ENCODE measurements at places on chromosomes 7 and 10.
A peak's percentile ranks its signal among the peaks of the same experiment; 100 is the strongest.

GRCh38 chr7:94633014-94633341 is 23.0 kb downstream of the SGCE start:
- DNase-seq: no peak

DNA sequence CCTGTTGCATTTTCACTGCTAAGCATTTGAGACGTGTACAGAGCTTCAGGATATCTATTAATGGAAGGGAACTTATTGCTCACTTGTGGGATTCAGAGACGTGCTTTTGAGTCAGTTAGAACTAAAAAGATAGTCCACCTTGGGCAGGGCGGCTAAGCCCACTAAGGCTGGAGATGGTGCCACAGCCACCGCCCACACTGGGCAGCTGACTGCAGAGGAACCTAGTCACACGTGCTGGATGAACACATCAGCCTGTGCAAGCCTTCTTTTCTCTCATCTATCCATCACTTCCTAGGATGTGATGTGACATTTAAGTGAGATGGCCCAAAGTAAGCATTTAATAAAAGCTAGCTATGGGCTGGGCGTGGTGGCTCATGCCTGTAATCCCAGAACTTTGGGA is 78.0 kb downstream of the PTPRE start:
- no peak for DNase-seq

DNA sequence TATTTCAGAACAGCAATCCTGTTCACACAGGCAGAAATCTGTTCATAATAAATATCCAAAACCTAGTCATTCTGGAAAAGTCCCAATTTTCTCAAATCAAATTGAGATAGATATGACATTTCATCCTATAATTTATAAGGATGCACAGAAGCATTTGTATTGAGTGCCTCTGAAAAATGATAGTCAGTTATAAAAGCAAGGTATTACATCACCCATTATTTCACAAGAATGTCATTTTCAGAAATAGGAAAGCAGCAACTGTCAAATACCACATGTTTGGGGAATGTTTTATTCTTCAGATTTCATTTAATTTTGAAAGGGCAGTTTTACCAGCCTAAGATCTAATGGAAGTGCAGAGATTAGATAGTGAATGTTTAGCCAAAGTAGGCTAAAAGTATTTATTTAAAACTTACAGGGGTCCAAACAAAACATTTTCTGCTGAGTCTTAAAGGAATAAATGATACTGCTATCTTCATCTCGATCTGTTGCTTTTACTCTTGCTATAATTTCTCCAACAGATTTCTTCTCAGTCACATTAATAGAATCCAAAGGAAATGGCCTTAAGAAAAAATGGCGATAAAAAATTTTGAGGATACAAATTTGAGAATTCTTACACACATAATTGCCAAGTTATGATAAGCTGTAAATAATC is 185.8 kb downstream of the HGF start:
- DNase-seq: no peak

GRCh38 chr10:6050801-6051445 is 11.2 kb downstream of the IL2RA start:
- peak; percentile 93 for DNase-seq

- no peak for DNase-seq
These were observed 97.8 kb downstream of the HIPK2 start for GRCh38 chr7:139679731-139680594.

- no peak for DNase-seq
These were observed 143.5 kb upstream of the UNC5B start for GRCh38 chr10:71068861-71069271.

- no peak for DNase-seq
These were observed 76.8 kb downstream of the PTN start for GRCh38 chr7:137266764-137267163.

GRCh38 chr7:31336202-31337001 is 4.1 kb downstream of the NEUROD6 start:
- DNase-seq: no peak

- no peak for DNase-seq
These were observed 56.6 kb downstream of the PTPRN2 start for GRCh38 chr7:158530800-158531609.

DNA sequence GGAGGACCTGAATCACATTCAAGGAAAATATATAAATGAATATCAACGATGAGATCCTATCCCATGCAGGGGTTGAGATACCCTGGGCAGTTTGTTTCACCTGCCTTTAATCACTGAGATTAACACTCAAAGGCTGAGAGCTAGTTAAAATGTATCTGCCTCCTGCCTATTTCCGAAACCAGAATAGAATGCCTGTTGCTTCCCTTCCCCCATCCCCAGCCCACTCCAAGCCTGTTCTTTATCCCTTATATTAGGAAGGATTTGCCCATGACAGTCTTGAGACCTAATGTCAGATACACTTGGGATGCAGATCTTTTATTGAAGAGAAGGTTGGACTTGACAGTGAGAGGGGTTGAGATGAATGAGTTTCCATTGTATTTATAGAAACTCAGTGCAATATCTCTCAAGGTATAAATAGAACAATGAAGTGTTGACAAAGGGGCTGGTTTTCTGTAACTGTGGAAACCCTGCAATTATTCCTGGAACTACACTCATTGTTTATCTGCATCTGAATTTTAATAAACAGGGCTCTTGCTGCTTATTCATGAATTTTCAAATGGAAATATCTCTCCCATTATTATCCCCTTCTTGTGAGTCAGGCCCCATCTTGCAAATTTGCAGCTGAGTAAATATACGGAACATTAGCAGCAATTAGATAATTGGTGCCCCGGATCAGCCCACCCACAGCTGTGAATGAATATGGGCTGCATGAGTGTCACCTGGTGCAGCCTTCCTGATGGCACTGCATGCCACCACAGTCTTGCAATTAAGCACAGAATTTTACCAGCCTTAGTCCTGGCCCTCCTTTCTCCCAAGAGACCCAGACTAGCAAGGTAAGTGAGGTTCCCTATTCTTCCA is 66.7 kb downstream of the SORCS3 start:
- no peak for DNase-seq

DNA sequence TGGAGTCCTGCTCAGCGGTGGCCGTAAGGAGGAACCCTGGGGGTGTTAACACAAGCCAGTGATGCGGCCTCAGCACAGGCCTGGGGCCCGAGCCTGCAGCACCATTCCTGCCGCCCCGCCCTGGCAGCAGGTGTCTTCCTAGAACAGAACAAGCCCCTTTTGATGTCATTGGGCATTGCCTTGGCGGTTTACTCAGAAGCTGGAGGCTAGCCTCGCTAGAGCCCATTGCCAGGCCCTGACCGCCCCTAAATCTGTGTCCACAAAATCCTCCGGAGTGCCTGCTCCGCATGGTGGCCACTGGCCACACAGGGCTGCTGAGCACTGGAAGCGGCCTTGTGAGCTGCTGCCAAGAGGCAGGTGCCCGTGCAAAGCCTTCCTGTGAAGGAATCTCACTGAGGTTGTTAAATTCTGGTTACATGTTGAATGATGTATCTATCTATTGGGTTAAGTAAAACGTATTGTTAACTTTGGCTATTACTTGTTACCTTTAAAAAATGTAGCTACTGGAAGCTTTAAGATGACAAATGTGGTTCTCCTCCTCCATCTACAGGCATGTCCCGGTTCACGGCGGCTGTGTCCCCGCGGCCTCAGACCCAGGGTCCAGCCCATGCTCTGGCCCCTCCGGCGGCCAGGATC is 1.2 kb upstream of the INPP5A start:
- DNase-seq: no peak

- DNase-seq: no peak
These were observed 176.9 kb upstream of the COL1A2 start for GRCh38 chr7:94217766-94218165.

- DNase-seq: no peak
These were observed 210.5 kb downstream of the ETV1 start for GRCh38 chr7:13778967-13779366.

GRCh38 chr10:44506386-44506785 is 121.5 kb upstream of the CXCL12 start:
- no peak for DNase-seq

DNA sequence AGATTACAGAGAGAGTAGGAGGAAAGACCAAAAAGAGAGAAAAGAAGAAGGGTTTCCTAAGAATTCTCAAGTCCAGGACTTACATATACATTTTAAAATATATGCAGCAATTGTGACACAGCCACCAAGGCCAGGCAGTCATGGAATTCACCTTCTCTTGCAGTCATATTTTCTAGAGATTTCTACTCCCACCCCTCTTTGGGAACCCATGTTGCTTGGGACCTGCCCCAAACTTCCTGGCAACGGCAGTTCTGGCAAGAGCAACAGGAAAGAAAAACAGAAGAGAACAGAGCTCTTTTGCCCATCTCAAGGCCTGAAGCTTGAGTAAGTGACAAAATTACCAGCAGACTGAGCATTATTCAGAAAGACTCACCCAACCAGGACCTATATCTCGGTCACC is 128.3 kb upstream of the ASAH2 start:
- no peak for DNase-seq

DNA sequence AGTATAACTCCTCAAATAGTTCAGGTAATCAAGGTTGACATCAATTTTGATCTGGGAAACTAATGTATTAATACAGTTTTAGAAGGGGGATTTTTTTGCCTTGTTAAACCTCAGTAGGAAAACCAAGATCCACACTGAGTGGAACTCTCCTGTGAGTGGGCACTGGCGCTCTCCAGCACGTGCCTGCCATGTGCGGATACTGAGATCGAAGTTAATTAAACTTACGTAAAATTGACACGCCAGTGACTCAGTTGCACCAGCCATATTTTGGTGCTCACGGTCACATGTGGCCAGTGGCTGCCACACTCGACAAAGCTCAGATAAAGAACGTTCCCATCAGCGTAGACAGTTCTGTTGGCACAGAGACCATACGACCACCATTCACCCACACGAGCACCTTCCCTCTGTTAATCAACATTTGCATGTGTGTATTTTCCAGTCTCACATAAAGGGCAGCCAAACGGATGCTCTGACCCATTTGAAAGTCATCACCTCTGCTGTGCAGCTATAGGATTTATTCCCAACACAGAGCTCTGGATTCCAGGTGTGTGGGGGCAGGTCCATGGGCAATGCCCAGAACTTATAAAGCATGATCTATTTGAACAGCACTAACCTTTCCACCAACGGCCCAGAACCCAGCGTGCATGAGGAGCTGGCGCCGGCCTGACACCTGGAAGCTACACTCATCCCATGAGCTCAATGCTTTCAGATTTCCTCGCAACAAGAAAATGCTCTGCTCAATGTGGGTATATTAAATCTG is 77.7 kb downstream of the VIPR2 start:
- no peak for DNase-seq

- DNase-seq: no peak
These were observed 206.9 kb downstream of the ATRNL1 start for GRCh38 chr10:115300080-115300479.

- no peak for DNase-seq
These were observed 1.2 kb downstream of the DLG5 start for GRCh38 chr10:77925410-77925794.

DNA sequence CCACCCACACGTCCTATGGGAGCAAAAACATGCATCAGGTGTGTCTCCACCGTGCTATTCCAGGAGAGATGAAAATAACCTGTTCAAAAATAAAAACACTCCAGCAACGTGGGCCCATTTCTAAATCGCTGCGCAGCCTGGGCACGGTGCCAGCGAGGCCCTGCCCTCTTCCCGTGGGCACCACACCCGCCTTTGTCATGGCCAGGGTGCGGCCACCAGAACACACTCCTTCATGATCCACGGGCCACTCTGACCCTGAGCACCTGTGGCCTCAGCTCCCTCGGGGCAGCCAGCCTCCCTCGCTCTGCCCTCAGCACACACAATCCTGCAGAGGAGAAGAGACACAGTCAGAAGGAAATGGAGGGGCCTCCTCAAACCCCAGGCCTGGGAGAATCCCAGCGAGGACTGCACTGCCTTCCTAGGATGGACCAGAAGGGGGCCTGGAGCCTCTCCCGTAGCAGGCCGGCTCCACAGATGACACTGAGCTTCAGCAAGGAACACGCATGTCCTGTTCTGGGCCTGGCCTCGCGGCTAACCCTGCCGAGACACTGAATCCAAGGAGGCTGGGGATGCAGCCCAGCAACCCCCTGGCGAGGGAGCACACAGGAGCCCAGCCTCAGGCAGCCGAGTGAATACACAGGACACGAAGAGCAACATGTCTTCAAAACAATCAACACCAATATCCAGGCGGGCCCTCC is 169.0 kb downstream of the MAD1L1 start:
- no peak for DNase-seq

DNA sequence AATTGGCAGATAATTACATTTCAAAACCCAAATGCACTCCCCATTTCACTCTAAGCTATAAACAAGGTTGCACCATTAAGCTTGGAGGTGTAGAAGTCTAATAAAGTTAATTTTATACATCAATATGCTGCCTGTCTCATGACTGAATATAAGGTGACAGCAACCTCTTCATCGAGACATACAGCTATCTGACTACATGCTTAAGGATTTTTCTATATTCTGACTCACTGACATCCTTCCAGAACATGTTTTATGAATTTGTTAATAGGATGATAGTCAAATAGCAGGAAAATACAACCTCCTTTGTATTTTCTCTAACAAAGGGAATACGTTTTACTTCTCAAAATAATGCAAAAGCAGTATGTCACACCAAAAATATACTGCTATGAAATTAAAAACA is 76.6 kb downstream of the NRBF2 start:
- no peak for DNase-seq

DNA sequence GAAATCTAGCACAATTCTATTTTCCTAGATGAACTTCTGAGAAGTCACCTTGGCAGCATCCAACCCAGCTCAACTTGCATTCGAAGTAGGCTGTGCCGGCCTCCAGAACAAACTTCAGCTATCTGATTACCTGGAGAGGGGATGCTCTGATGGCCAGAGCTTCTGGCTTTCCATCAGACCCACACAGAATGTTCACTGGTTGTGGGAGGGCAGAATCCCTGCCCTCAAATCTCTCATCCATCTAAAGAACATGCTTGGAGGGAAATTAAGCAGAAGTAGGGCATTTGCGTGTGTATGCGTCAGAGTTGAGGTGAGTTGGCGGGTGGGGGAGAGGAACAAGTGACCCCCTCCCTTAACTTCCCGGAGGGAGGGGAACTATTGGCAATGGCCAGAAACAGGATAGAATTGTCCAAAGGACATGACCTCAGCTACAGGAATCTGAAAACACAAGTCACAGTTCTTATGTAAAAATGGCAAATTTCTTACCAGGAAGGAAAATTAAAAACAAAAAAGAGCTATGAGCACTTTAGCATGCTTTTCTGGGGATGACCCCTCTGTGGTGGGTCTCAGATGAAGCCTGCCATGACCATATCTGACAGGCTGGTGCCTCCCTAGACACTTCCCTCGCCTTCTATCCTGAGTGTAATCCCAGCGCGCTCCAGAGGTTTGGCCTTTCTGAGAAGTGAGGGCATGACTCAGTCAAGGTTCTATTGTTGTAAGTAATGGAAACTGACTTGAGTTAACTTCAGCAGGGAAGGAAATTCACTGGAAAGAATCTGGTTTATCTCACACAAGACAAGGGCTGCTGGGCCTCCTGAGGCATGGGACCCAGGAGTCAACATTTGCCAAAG is 278.8 kb downstream of the RPS24 start:
- DNase-seq: no peak

- DNase-seq: no peak
These were observed 102.7 kb upstream of the NPTX2 start for GRCh38 chr7:98514211-98515031.

- no peak for DNase-seq
These were observed 30.6 kb downstream of the RBM17 start for GRCh38 chr10:6119423-6119822.

- no peak for DNase-seq
These were observed 37.7 kb upstream of the TOMM7 start for GRCh38 chr7:22860337-22860736.

GRCh38 chr7:29469281-29469680 is 94.4 kb upstream of the PRR15 start:
- DNase-seq: no peak

GRCh38 chr7:158355456-158356065 is 232.1 kb downstream of the PTPRN2 start:
- DNase-seq: no peak

Measured in naive B cell (primary cell).